T-helper 2 cell (primary cell): ENCODE measurements at places on chromosomes 12 and 14.

GRCh38 chr12:123937707-123938591, 34.7 kb downstream of the CCDC92 start:
- no peak for DNase-seq

DNA sequence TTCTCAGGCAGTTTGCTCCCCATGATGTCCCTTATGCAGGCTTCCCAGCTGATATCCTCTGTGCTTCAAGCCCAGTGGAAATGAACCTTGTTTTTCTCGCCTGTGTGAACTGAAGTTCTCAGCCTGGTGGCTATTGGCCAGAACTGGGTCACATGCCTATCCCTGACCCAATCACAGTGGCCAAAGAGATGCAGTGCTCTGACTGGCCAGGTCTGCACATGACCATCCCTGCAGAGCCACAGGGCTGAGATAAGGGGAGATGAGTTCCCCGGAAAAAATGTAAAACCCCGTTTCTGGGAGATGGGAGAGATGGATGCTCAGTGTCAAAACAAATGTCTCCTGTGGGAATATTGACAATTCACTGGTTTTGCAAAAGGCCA, 34.7 kb upstream of the FZD10 start:
- no peak for DNase-seq

GRCh38 chr12:132069336-132069985, 74.7 kb downstream of the DDX51 start:
- no peak for DNase-seq

DNA sequence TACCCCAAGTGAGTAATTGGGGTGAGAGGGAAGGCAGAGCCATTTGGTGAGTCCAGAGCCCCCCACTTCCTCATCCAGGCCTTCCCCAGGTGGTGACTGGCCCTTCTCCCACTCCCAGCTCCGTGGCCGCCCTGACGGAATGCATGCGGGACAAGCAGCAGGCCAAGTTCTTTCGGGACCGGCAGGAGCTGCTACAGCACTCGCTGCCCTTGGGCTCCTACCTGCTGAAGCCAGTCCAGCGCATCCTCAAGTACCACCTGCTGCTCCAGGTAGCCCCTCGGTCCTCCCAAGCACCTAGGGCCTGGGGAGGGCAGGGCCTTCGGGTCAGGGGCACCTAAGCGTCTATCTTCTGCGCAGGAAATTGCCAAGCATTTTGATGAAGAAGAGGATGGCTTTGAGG, 26.5 kb downstream of the PLEKHG3 start:
- DNase-seq, result no peak

DNA sequence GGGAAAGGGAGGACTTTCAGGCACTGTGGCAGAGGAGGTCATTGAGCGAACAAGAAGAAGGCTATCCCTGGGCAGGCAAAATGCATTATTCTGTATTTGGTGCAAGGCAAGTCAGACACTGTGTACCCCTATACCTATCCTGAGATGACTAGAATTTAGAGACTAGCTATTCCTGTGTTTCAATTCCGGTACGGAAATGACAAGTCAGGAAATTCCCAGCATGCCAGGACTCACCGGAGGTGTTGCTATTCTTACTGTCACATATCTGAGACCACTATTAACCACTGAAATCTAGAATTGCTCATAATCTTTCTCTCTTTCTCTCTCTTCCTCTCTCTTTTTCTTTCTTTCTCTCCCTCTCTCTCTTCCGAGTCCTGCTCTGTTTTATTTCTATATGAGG, 297.1 kb downstream of the PDZRN4 start:
- DNase-seq, result no peak

DNA sequence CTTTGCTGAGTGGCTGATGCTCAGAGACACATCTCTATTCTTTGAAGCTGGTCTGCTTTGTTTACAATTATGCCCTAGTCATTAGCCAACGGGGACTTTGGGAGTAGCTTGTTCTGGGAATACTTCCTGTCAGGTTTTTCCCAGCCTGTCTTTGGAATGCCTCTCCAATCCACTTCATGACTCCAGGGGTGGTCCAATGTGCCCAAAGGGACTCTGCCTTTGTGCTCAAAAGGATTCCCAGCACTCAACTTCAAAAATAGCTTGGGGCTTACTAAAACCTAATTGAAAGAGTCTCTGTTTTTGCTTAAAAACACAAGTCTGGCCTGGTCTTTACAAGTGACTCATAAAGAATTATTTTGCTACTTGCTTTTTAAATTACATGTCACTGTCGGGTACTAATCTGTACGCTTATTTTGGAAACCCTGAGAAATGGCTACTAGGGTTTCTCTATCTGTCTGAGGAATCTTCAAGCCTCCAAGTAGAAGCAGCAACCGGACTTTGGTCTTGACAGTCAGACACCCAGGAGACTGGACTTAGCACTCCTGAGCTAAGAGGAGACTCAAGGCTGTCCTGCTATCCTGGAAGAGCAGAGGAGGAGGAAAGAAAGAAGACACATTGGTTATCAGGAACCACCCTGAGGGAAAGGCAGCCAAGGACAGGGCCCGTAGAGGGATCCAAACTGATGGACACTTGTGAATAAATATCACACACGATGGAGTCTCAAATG, 20.7 kb downstream of the PHLDA1 start:
- no peak for DNase-seq

- DNase-seq, result no peak
Measured at GRCh38 chr14:89674936-89675335, 257.9 kb upstream of the FOXN3 start.

- no peak for DNase-seq
Measured at GRCh38 chr12:110047297-110047940, 903 bp downstream of the C12orf76 start.

DNA sequence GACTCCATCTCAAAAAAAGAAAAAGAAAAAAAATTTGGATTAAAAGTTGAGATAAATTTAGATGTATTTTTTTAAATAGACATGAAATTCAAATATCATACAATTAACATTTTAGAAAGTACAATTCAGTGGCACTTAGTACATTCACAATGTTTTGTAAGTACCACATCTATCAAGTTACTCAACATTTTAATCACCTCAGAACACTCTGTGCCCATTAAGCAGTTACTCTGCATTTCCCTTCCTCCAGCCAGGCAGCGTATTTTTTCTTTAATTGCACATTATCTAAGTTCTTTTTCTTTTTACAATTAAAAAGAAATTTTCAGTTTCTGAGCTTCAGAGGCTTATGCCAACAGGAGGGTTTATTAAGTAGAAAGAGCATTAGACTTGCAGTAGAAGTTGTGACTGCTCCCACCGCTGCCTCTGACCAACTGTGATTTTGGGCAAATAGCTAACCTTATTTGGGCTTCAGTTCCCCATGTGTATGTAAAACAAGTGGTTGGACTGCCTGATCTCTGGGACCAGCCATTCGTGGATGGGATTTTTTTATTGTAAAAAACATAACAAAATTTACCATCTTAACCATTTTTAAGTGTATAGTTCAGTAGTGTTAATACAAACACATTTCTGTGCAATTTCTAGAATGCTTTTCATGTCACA, 65.7 kb downstream of the WNK1 start:
- no peak for DNase-seq

DNA sequence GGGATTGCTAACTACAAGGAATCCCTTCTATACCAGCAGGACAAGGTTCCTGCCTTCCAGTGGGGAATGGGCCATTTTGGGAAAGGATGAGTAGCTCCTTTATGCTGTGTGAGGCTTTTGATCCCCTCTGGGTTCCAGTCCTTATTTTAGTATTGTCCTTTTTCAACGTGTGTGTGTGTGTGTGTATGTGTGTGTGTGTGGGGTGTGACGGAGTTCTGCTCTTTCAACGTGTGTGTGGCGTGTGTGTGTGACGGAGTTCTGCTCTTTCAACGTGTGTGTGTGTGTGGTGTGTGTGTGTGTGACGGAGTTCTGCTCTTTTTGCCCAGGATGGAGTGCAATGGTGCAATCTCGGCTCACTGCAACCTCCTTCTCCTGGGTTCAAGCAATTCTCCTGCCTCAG, 27.4 kb downstream of the RAB35 start:
- DNase-seq, result no peak

- DNase-seq, result no peak
Measured at GRCh38 chr12:59780605-59781135, 184.8 kb downstream of the SLC16A7 start.

GRCh38 chr14:59244581-59244980, 56.1 kb downstream of the DAAM1 start:
- DNase-seq, result no peak

- DNase-seq, result no peak
Measured at GRCh38 chr12:47041327-47041726, 38.1 kb upstream of the PCED1B start.
